AG08396 (cell line): ENCODE measurements at places on chromosomes 3 and 15.

- peak; percentile 41 for DNase-seq
Measured at GRCh38 chr3:43531835-43532234, 90.0 kb downstream of the ANO10 start.

DNA sequence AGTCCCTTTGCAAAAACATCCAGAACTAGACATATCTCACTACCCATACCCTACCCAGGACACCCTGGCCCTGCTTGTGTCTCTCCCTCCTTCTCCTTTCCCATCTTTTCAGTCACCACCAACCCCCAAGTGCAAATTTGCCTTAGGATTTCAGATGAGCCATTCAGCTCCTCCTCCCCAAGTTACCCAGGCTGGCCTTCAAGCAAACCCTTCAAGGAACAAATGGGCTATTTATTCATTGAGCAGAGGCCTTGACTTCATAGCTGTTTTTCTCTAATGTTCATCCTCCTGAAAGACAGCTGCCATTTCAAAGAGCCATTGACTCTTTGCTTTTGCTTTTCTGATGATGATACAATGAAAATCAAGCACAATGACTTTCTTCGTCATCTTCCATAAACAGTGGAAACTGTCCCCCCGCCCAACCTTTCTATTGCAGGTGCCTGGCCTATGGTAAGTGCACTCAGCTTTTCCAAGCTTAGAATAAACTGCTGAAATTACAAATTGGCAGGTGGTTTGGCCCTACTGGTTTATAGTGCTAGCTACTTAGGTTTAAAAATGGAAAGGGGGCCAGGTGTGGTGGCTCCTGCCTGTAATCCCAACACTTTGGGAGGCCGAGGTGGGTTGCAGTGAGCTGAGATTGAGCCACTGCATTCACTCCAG is 26.1 kb upstream of the KLHL6 start:
- no peak for DNase-seq

- peak; percentile 85 for DNase-seq
Measured at GRCh38 chr3:72270072-72270681, 485.2 kb upstream of the PROK2 start.

DNA sequence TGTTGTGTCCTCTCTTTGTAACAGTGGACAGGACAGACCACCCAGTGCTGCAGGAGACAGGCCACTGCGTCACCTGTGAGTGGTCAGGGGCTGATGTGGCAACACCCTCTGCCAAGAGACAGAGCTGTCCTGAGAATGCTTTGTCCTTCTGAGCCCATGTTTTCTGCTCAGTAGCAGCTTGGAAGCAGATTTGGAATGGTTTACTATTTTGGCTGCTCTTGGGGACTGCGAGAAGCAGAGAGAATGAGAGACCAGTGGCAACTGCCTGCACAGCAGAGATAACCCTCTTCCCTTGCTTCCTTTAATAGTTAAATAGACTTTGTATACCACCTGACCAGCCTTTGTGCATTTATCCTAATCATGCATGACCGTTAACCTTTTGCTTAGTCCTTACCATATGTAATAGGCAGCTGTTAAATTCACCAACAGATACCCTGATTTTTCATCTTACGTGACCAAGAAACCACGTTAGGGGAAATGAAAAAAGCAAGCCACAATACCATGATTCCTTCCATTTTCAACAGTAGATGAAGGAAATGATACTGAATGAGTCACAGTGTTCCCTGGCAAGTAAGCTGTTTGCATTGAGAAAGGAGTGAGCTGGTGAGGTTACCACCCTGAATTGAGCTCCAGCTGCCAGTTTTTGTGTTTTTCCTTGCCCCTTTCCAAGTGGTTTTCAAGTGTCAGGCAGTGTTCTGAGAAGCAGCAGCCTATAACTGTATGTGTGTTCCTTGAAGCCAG is 35.5 kb downstream of the B3GALNT1 start:
- DNase-seq: peak; percentile 27

- DNase-seq: peak; percentile 35
Measured at GRCh38 chr15:67089217-67090193, 24.1 kb downstream of the SMAD3 start.

GRCh38 chr3:43239755-43240154 is 46.6 kb upstream of the SNRK start:
- DNase-seq: no peak

DNA sequence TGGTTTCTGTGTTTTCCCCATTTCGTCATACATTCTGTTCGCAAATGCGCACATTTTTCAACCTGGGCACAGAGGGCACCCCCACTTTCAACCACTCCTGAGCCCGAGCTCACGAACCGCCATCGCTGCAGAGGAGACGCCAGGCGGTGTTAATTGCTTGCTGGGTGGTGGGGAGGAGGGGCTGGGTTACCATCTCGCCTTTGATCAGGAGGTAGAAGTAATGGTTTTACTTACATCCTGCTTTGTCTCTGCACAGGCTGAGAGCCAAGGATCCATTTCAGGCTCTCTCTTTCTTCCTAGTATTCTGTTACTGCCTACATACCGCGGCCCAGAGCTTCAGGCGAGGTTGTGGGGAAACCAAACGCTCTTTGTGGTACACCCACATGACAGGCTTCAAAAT is 177.3 kb upstream of the WNT5A start:
- DNase-seq: no peak

- no peak for DNase-seq
Measured at GRCh38 chr15:39602143-39602542, 21.3 kb downstream of the THBS1 start.

DNA sequence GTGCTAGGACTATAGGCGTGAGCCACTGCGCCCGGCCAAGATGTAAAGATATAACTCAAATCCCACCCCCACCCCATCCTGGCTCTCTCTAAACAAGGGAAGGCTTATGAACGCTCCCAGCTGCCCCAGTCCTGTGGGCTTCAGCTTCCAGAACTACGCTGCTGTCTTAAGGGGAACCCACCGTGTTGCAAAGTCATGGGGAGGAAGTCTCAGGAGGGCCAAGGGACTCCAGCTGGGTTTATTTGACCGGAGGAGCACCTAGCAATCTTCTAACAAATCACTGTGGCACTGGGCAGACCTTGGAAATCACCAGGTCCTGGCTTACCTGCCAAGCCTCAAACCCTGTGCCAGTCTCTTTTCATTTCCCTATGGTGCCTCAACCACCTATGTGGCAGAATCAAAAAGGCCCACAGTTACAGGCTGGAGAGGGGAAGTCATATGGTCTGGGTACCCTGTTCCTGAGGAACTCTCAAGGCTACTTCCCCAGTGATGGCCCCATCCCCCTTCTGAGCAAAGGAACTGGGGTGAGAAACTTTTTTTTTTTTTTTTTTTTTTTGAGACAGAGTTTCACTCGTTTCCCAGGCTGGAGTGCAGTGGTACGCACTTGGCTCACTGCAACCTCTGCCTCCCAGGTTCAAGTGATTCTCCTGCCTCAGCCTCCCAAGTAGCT is 83.4 kb downstream of the RBPMS2 start:
- no peak for DNase-seq
